ENCODE measurements at places on chromosomes 16 and 17.

DNA sequence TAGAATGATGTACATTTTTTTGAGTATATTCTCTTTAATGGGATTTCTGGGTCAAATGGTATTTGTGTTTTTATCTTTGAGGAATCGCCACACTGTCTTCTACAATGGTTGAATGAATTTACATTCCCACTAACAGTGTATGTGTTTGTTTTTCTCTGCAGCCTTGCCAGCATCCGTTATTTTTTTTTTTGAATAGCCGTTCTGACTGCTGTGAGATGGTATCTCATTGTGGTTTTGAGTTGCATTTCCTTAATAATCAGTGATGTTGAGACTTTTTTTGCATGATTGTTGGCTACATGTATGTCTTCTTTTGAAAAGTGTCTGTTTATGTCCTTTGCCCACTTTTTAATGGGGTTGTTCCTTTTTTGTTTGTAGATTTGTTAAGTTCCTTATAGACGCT lies 172.7 kb upstream of the CDH8 start:
- DNase-seq, result no peak

DNA sequence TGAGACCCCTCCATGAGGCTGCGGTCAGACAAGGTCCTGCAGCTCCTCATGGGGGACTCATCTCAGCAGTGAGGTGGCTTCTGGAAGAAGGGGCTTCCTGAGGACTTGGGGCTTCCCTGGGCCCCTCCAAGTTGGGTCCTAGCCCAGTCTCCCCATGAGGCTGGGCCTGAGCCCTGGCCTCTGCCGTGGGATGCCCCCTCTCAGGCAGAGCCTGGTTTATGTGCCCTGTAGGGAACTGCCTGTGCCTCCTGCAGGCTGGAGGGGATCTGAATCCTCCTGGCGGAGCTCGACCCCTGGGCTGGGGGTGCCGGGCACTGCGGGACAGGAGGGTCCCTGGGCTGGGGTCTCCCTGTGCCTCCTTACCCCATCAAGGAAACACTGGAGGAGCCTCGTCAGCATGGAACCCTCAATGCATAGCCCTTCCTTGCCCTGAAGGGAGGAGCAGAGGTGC lies 45.8 kb downstream of the TNFRSF13B start:
- no peak for DNase-seq

- DNase-seq, result no peak
Measured at GRCh38 chr17:76538281-76538931, 897 bp upstream of the CYGB start.

DNA sequence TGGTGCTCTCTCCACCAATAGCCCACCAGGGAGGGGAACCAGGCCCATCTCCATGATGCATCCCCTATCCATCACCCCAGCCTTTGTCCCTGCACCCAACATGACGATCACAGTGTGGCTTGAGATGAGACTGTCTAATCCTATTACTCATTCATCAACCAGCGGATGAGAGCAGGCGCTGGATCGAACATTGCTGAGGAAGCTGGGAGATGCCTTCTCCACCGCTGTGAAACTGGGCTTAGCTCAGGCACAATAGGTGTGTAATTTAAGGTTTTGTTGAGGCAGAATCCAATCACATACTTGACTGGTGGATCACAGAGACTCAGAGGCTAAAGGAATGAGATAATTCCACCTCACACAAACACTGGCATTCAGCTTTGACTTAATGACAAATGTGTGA lies 64.6 kb upstream of the IRX3 start:
- DNase-seq, result no peak

- no peak for DNase-seq
Measured at GRCh38 chr16:7209598-7209997, 123.0 kb upstream of the RBFOX1 start.

GRCh38 chr17:77420804-77421629 lies 280.2 kb downstream of the SEC14L1 start:
- peak; percentile 65 for DNase-seq

DNA sequence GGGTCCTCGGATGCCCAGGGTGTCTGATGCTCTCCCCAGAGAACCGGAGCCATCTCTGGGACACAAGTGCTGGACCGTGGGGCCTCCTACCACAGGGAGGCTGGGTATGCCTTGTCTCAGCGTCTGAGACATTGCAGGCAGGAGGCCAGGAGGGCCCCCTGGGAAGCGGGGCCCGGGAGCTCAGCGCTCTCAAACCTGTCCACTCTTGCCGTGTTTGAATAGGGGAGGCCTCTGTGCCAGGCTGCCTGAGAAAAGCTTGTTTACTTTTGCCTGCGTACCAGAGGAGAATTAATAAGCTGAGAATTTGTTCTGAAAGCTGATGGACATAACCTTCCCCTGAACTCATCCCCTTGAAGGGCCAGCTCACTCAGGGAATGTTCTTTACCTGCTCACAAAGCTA lies 163.8 kb downstream of the NTN1 start:
- no peak for DNase-seq

DNA sequence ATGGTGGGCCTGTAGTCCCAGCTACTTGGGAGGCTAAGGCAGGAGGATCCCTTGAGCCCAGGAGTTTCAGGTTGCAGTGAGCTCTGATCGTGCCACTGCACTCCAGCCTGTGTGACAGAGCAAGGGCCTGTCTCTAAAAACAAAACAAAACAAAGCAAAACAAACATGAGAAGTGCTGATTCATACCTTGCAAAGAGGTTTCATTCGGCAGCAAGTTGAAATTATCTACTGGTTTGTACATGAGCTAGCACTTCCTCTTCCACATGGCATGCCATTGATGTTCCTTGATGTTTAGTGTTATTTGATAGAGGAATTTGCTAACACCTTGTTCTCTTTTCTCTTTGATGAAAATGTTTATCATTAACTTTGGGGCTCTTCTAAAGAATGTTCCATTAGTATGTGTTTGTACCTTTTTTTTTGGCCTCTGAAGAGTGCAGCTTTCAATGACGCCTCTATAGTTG lies 50.6 kb downstream of the SPECC1 start:
- DNase-seq, result no peak

DNA sequence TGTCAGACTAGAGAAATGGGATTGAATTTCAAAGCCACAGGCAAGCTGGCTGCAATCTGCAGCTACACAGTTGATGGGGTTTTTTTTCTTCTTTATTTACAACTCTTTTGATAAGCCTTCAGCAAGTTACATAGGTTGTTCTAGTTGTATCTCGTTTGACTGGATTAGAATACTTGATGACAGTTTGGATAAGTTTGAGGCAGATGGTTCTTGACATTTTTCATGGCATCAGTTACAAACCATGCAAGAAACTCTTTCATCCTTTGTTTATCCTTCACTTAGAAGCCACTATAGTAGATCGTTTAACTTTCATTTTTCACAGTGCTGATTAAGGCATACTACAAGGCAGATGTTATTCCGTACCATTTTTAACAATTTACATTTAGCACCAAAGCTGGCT lies 238.9 kb downstream of the TOX3 start:
- DNase-seq, result no peak

DNA sequence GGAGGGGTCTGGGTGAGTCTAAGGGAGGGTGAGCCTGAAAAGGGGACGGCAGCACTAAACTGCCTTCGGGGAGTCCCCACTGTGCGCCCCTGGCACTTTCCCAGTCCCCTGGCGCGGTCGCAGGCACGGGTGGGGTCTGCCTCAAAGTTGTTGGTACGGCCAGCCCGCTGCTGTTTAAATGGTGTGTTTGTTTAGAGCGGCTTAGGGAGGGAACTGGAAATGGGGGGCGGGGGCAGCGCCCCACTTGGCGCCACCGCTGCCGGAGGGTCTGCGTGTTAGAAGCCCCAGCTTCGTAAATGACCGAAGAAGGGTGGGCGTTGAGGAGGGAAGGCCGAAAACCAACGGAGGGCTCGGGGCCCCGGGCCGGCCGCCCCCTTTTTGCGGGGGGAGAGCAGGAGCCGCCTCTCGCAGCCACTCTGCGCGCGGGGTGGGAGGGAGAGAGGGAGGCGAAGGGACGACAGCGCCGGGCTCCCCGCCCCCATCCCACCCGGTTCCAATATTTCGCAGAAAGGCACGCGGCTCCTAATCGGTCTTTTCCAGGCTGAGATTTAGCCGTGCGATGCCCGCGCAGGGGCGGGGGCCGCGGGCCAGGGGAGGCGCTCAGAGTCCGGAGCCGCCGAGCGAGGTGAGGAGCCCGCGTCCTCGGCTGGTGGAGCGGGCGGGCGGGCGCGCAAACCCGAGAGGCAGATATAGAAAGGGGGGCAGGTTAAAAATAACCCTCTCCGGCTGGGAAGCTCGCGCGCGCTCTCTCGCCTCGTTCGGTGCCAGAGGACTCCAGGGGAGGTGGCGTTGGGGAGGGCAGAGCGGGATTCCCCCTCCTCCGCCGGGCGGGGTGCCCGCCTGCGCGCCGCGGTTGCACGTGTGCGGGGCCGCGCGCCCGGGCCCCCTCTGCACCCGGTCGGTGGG lies 54.9 kb downstream of the SREBF1 start:
- DNase-seq, result peak; percentile 51

DNA sequence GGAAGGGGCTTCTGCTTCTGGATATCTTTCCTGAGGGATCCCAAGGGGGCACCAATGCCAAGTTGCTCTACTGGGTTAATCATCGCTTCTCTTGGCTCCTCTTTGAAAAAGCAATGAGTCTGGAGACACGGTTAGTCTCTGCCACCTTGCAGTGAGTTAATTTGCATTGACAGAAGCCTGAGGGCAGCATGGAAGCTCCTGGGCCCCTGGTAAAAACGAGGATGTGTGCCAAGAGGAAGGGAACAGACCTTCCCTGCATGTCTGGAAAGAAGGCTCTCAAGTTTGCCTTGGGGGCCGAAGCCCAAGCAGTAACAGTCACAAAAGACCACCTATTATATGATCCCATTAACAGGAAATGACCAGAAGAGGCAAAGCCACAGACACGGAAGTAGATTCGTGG lies 86.7 kb downstream of the IRX5 start:
- DNase-seq, result no peak

- no peak for DNase-seq
Measured at GRCh38 chr17:81019563-81020442, 15.1 kb upstream of the BAIAP2 start.

- DNase-seq, result peak; percentile 26
Measured at GRCh38 chr17:49193513-49194296, 16.7 kb downstream of the GNGT2 start.

- DNase-seq, result no peak
Measured at GRCh38 chr17:17235212-17236174, 1.5 kb downstream of the FLCN start.

- no peak for DNase-seq
Measured at GRCh38 chr17:79799538-79800324, 2.9 kb upstream of the CBX8 start.

DNA sequence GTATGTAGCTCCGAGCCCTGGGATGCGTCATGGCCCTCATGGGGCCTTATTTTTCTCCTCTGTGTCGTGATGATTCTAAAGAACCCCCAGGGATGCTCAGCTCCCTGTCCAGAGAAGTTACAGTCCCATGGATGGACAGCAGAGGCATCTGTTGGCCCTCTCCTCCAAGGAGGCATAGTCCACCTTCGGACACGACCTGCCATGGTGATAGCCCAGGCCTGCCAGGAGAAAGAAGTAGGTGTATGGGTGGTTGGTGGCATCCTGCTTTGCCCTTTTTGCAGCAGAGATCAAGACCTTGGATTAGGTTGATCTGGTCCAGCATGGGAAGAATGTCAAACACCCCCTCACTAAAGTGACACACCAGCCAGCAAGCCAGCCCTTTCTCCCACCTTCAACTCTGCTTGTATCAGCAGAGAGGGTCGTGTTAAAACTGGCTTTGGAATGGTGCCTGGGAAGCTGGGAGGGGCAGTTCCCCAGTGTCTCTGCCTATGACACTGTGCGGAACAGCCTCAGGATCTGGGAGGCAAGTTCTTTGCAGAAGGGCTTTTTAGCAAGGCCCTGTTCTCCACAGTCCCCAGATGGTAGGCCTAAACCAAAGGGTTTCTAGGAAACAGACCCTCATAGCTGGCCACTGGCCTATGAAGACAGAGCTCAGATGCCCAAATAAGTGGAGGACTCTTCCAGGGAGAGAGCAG lies 259.9 kb upstream of the RPL38 start:
- no peak for DNase-seq

DNA sequence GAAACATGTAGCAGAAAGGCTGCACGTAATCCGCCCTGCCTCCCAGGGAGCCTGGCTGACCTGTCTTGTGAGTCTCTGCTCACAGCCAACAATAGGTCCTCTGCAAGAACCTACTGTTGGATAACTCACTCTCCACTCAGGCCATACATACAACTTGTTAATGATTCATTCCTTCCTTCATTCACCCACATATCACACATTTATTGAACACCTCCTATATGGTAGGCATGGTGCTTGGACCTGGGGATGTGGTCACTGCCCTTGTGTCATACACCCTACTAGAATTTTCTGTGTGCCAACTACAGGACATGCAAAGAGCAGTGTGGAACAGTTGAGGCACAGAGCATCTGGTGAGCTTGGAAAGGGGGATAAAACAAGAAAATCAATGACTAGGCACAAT lies 28.1 kb upstream of the HNF1B start:
- no peak for DNase-seq

GRCh38 chr16:50814541-50814940 lies 72.7 kb downstream of the CYLD start:
- no peak for DNase-seq

GRCh38 chr17:21538615-21539014 lies 153.7 kb upstream of the KCNJ18 start:
- DNase-seq, result no peak

- DNase-seq, result no peak
Measured at GRCh38 chr17:65914784-65915342, 277.1 kb downstream of the CEP112 start.

- DNase-seq, result peak; percentile 58
Measured at GRCh38 chr17:27481327-27481726, 25.1 kb downstream of the KSR1 start.

DNA sequence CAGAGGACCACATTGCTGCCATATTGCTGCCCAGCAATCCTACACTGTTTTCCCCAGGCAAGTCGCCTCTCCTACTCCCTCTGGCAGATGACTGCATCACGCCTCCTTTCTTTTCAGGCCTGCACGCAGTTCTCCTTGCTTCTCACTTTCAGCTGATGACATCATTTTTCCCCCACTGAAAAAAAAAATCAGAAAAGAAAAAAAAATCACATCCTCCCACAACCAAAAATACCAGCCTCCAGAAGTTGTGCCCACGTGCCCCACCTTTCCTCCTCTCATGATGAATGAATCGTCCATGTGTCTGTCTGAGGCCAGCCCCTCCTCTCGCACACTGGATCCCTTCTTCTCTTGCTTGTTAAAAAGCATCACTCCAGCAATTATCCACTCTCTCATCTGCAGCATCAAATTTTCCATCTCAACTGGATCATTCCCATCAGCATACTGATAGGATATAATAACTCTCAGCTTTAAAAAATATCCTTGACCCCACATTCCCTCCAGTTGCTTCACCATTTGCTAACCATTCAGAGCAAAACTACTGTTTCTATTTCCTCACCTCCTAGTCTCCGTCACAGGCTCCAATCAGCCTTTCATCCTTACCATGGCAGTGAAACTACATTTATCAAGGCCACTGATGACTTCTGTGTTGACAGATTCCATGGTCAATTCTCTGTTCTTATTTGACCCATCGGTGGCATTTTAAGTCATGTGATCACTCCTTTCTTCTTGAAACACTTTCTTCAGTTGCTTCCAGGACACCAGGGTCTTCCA lies 30.1 kb upstream of the DYNLL2 start:
- no peak for DNase-seq

- no peak for DNase-seq
Measured at GRCh38 chr16:65218348-65218747, 96.5 kb upstream of the CDH11 start.

GRCh38 chr16:441447-441846 lies 16.0 kb downstream of the RAB11FIP3 start:
- no peak for DNase-seq

- DNase-seq, result peak; percentile 63
Measured at GRCh38 chr16:29877266-29877961, 14.4 kb upstream of the CDIPT start.

- DNase-seq, result no peak
Measured at GRCh38 chr17:42210046-42210445, 15.8 kb upstream of the GHDC start.

GRCh38 chr17:12438813-12439586 lies 226.7 kb upstream of the MYOCD start:
- DNase-seq, result no peak

All from CD4-positive, alpha-beta T cell treated with Interleukin-12 subunit alpha and Interleukin-12 subunit beta, for 1 hour (primary cell).